Stimulated activated CD8-positive, alpha-beta memory T cell treated with anti-CD3 and anti-CD28 coated beads, Interleukin-4, amount 100 ng/mL, for 1 hour (primary cell): ENCODE measurements at places on chromosomes 6 and 20.

GRCh38 chr6:21180800-21181337, 412.7 kb upstream of the SOX4 start:
- DNase-seq: no peak

- no peak for DNase-seq
Measured at GRCh38 chr20:13464702-13465101, 174.0 kb downstream of the TASP1 start.

DNA sequence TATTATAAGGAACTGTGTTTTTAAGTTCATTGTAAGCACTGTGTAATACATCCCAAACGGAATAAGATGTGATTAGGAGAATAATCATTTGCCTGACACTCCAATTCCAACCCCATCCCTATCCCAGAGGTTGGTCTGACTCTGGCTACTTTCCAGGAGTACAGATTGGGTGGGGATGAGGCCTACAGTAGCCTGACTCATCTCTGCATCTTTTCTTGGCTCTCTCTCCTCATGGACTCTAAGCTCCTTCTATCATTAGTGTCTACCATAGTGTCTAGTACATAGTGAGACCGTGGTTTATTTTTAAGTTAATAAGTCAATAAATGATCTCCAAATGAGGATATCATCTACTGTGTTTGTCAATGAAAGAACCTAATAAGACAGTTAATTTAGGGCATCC, 92.2 kb upstream of the CNKSR3 start:
- DNase-seq: no peak

DNA sequence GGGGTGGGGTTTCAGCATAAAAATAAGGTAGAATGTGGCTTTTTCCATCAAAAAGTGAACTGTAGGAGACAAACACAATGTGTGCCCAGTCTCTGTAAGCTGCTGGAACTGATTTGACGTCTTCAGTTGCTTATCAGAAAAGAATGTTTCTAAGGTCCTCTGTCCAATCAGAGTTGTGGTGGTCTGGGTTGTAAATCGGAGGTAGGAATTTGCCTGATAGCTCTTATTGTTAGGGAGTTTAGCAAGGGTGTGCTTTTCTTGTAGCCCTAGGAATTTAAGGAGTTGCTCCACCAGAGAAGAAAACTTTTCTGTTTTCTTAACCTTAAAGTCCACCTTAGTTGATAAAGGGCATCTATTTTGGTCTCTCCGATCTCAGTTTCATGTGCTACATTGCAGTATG, 10.4 kb upstream of the SSTR4 start:
- DNase-seq: no peak

DNA sequence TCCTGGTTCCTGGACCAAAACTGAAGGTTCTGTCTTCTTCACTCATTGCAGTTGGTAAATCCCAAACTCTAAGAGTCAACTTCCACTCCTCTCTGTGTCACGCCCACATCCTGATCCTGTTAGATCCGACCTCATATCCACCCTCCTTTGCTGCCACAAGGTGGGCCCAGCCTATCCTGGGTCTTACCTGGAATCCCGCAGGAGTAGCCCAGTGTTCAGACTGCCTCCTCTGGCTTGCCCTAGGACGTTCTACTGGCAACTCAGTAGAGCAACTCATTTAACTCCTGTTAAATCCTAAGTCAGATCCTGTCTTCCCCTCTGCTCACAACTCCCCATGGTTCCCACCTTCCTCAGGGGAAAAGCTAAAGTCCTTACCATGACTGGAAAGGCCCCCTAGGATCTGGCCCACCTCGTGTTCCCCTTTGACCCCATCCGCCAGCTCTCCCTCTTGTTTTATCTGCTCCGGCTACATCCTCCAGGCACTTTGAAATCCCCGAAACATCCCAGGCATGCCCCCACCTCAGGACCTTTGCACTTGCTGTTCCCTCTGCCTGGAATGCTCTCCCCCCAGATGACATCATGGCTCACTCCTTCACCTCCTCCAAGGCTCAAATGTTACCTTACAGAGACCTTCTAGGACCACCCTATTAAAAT, 43.9 kb downstream of the TFEB start:
- no peak for DNase-seq

- no peak for DNase-seq
Measured at GRCh38 chr6:25083784-25084507, 148.2 kb upstream of the RIPOR2 start.

DNA sequence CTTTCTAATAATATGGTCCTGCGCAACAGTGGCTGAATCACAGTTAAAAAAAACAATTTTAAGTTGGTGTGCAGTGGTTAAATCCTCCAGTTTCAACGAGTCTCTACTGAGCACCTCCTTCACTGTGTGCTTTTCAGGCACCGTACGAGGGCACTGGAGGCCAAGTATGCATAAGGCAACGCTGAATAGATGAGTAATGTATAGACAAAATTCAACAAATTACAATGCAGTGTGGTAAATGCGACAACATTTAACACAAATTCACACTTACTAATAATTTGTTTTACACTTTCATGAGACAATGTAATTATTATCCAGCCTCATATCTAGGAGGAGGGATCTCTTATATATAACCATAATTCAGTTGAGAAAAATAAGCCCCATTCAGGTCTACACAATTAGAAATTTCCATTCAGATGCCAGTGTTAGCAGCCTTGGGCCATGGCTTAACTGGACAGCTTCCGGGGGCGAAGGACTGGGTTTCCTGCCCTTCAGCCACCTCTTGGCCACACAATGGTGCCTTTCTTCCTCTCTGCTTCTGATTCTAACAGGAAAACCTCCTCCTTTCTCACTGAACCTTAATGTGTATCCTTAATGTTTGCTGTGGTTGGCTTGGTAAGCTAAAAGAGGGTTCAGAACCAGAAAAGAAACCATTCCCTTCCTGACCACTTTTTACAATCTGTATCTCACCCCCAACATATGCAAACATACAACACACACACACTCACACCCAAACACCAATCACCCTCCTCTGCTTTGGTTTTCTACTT, 51.9 kb downstream of the B4GALT5 start:
- DNase-seq: no peak

DNA sequence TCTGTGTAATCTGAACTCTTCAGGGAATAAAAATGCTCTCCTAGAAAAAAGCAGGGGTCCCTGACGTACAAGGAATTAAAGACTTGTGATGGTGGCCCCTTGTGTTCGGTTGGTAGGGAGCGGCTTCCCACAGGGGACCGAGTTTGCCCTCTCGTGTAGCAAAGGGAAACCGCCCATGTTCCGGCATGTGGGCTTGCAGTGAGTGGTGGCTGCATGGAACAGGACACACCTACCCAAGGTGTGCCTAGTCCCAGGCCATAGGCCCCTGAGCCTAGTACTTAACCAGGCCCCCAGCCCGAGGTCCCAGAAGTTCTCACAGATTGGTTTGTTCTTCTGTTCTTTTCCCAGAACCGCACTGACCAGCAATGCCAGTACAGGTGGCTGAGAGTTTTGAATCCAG, 15.5 kb downstream of the MYBL2 start:
- no peak for DNase-seq

- peak; percentile 31 for DNase-seq
Measured at GRCh38 chr20:433300-433975, 25.3 kb downstream of the RBCK1 start.

- DNase-seq: no peak
Measured at GRCh38 chr6:156279261-156279969, 497.8 kb upstream of the ARID1B start.

DNA sequence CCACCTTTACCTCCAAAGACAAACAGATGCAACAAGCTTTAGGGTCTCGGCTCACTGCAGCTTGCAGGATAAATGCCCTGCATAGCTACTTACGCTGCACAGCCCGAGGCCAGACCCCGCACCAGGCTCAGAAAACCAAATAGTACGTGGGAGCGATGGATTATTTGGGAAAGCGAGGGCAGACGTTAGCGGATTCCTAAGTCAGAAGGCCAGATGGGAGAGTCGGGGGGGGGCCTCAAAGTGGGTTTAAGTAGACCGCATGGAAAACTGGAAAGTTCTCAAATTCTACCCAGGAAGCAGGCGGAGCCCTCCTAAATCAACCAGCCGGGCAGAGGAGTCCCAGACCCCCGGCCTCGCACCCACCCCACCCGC, 382 bp downstream of the SFT2D1 start:
- DNase-seq: no peak

GRCh38 chr6:87692086-87692485, 9.9 kb downstream of the AKIRIN2 start:
- no peak for DNase-seq

- DNase-seq: no peak
Measured at GRCh38 chr6:140382355-140382754, 1007.9 kb upstream of the CITED2 start.

GRCh38 chr6:157172231-157172701, 151.1 kb downstream of the TMEM242 start:
- no peak for DNase-seq

GRCh38 chr6:113121571-113121970, 735.6 kb upstream of the MARCKS start:
- no peak for DNase-seq

DNA sequence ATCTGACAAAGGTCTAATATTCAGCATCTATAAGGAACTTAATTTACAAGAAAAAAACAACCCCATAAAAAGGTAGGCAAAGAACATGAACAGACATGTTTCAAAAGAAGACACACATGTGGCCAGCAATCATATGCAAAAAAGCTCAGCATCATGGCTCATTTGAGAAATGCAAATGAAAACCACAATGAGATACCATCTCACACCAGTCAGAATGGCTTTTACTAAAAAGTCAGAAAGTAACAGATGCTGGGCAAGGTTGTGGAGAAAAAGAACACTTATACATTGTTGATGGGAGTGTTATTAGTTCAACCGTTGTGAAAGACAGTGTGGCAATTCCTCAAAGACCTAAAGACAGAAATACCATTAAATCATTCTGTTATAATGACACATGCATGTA, 289.9 kb upstream of the MMS22L start:
- no peak for DNase-seq

DNA sequence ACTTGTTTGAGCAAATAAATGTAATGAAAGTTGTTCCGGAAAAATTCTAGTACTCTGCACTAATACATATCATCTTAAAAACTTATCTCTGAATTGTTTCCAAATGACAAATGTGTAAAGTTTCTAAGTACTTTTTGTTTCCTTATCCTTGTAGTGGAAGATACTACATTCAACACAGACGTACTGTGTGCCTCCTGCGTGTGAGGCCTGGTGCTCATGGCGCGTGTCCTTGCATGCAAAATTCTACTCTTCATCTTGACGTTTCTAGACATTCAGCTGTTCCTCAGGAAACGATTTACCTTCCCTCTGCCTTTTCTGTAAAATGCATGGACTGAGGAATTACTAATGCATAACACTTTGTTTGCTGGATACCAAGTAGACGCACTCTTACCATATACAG, 11.5 kb downstream of the DLL1 start:
- no peak for DNase-seq

GRCh38 chr6:157133856-157134255, 189.5 kb downstream of the TMEM242 start:
- DNase-seq: no peak

GRCh38 chr6:10412461-10413261, 2.2 kb downstream of the TFAP2A start:
- DNase-seq: no peak

DNA sequence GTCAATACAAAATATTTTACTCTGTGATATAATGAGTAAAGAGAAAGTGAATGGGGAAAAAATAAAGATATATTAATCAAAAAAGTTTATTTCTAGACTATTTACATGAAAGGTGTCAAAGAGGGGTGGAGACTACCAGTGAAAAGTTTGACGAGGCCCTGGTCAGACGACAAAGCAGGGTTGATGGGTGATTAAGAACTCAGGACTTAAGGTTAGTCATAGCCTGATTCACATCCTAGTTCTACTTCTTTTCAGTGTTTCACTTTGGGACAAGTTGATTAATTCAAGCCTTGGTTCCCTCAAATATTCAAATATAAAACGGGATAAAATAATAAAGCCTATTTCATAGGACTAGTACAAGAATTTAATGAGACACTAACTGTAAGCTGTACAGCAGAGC, 178.2 kb upstream of the HS3ST5 start:
- DNase-seq: no peak
